NCI-H446 treated with DMSO at 0.1 percent for 48 hours (cell line): ENCODE measurements at places on chromosomes 1 and 21.

- DNase-seq = peak; percentile 69
Observed at GRCh38 chr1:203268901-203269653, 36.2 kb upstream of the BTG2 start.

DNA sequence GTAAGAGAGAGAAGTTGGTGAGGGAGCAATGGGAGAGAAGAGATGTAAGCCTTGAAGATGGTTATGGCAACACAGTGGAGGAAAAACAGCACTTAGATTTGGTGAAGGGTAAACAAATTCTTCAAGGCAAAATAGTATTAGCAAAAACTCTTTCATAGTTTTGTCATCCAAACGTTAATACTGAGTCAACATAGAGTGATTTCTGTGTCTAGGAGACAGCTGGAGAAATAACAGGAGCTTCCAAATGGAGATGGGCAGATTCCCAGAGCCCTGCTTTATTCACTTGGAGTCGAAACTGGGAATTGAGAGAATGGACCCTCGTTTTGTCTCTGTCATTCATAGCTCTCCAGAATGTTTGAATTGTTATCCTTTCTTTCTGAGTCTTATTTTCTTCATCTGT, 68.3 kb downstream of the PLA2G4A start:
- DNase-seq = no peak

DNA sequence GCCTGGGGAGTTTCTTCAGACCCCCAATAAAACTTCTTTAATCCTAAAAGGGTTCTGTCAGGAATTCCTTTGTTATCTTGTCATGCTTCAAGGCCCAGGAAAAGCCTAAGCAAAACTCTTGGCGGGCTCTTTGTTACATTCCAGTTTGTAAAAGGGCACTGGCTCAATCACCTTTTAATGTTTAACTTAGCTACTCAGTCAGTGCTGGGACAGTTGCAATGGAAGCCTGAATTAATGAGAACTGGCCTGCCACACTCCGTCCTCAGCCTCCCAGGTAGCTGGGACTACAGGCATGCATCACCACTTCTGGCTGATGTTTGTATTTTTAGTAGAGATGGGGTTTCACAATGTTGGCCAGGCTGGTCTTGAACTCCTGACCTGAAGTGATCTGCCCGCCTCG, 21.3 kb upstream of the ASB17 start:
- DNase-seq = no peak

- DNase-seq = peak; percentile 61
Observed at GRCh38 chr1:80163686-80164085, 1157.2 kb upstream of the ADGRL4 start.

- peak; percentile 39 for DNase-seq
Observed at GRCh38 chr1:200510228-200510623, 100.4 kb upstream of the ZNF281 start.

GRCh38 chr1:180194546-180195207, 35.4 kb upstream of the LHX4 start:
- no peak for DNase-seq

- DNase-seq = no peak
Observed at GRCh38 chr1:55143684-55144083, 71.5 kb downstream of the USP24 start.

- DNase-seq = no peak
Observed at GRCh38 chr1:109759513-109760334, 4.0 kb downstream of the EPS8L3 start.

GRCh38 chr1:51316113-51316845, 14.1 kb downstream of the TTC39A start:
- no peak for DNase-seq

- DNase-seq = no peak
Observed at GRCh38 chr21:29025328-29025713, 853 bp downstream of the USP16 start.

GRCh38 chr1:221032637-221033280, 153.5 kb downstream of the HLX start:
- DNase-seq = no peak

DNA sequence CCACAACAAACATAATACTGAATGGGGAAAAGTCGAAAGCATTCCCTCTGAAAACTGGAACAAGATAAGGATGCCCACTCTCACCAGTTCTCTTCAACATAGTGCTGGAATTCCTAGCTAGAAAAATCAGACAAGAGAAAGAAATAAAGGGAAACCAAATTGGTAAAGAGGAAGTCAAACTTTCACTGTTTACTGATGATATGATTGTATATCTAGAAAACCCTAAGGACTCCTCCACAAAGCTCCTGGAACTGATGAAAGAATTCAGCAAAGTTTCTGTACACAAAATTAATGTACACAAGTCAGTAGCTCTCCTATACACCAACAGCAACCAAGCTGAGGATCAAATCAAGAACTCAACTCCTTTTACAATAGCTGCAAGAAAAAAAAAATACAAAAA, 6.9 kb upstream of the F13B start:
- no peak for DNase-seq

DNA sequence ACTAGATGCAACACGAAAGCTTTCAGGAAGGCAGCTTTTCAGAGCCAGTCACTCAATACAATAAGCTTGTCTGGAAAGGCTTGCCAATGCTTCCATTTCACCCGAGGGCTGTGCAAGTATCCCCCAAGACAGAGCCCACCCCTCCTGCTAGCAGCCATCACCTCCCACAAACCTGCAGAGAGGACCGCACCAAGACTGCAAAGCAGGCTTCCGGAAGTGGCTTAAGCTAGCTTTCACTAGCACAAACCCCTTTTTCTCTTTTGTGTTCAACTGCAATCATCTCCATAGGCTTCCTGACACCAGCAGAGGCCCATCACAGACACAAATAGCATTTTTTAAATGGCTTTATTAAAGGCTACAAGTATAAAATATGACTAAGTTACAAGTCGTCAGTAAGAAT, 31.5 kb downstream of the C1orf198 start:
- no peak for DNase-seq

DNA sequence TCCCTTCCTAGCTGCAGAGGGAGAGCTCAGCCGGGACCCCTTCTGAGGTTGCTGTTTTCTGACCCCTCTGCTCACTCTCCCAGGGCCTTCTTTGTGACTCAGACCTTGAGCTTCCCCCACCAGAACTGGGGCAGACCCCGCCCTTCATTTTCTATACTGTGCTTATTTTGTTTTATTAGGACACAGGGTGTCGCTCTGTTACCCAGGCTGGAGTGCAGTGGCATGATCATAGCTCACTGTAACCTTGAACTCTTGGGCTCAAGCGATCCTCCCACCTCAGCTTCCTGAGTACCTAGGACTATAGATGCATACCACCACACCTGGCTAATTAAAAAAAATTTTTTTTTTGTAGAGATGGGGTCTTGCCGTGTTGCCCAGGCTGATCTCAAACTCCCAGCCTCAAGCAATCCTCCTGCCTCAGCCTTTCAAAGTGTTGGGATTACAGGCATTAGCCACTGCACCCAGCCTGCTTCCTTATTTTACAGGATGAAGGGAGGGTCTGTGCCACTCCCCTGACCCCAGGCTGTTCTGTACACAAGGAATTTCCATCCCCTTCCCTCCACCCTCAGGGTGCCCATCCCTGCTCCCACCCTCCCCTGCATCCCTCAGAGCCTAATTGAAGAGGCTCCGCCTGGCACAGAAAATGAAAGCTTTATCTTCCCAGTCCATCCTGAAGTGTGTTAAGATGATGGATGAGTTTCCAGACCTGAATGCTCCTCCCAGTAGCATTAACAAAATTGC, 195.2 kb upstream of the POU3F1 start:
- DNase-seq = no peak

GRCh38 chr21:41280115-41280919, 36.3 kb upstream of the FAM3B start:
- no peak for DNase-seq

- no peak for DNase-seq
Observed at GRCh38 chr1:70887936-70888335, 159.7 kb downstream of the PTGER3 start.

- DNase-seq = no peak
Observed at GRCh38 chr1:204265665-204266064, 51.9 kb upstream of the GOLT1A start.

GRCh38 chr1:92901699-92902405, 59.4 kb downstream of the DIPK1A start:
- DNase-seq = no peak

GRCh38 chr1:30064547-30064946, 658.8 kb downstream of the MATN1 start:
- DNase-seq = no peak

DNA sequence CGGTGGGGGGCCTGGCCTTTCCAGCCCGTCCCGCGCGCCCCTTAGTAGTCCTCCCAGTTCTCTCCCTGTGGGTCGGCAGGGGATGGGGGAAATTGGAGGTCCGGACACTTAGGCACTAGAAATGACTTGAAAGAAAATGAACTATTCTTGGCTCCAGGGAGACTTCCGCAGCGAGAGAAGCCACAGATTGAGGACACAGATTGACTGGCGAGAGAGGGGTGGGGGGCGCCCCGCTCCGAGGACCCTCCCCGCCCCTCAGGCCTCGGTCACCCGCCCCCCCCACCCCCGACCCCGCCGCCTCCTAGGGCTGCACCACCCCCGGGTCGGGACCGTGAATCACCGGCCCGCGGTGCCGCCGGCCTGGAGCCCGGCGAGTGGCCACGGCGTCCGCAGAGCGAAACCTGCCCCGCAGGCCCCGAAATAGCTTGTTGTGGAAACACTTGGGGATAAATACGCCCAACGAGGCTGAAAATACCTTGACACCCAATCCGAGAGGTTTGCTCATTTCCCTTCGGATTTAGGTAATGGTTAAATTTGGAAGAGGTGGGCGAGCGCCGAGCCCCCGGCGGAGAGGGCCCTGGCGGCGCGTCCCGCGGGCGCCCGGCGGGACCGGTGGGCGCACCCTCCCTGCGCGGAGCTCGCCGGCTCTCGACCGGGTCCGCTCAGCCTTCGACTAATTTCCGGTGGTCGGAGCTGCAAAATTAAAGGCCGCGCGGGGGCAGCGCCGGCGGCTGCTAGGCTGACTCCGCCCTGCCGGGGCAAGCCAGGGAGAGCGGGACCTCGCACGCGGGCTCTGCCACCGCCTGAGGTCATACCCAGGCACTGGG, at the start of gene GFI1:
TSS of gene GFI1 (minus strand) at position 675 of the 827 bp plus-strand sequence. CDS start 3,438 bp downstream, outside the sequence.
- DNase-seq = no peak

DNA sequence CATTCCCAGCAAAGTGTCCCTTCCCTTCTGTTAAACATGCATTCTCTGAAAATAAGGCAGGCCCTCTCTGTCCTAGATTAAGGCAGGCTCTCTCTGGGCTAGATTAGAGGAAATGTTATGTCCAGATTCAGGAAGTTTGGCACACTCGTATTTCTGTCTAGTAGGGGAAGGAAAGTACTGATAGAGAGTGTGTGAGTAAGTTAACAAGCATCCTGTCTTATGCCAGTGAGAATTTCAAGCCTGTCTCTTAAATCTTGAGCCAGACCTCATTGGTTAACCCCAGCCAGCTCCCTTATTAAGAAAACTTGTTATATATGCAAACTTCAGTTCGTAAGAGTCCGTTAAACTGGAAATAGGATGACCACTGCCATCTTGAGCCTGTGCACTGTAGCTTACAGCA, 31.6 kb downstream of the IGSF5 start:
- no peak for DNase-seq

- DNase-seq = no peak
Observed at GRCh38 chr1:22239378-22239777, 96.5 kb upstream of the WNT4 start.

DNA sequence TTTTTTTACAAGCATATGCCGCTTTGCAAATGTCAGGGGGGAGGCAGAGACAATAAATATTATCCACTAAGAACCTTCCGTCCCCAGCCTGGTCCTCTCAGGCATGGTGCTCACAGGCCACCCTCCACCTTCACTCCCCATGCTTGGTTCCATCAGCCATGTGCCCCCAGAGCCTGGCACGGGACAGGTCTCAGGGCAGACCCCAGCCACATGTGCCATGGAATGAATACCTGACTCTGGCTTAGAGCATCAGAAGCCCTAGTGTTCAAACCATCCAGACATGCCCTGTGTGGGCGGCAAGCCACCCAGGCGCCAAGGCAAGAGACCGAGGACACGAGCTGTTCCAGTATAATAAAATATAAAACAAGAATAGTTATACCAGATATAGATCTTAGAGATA, 5.4 kb downstream of the LSS start:
- DNase-seq = no peak

- DNase-seq = no peak
Observed at GRCh38 chr1:212565079-212565478, 43.5 kb upstream of the ATF3 start.

DNA sequence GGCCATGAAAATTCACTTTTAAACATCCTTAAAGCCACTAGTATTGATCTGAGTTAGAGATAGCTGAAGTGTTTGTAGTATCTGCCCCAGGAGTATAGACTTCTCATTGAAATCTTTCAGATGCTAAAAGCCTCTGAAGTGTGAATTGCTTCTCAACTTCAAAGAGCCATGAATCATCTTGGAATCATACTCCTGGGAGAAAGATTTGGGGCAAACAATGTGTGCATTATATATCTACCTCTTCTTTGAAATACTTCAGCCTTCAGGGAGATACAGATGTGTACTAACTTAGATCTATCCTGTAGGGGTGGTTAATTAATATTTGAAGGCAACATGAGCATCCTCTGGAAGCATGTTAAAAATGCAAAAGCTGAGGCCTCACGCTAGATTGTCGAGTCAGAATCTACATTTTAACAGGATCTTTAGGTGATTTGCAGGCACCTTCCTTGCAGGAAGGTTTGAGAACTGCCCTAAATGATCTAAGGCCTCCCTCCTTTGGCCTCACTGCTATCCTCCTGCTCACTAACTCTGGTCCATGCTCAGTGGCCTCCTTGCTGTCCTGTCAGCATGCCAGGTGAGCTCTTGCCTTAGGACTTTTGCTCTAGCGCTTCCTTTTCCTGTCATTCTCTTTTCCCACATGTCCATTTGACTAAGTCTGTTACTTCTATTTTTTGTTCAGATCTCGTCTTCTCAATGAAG, 6.0 kb upstream of the SCYL3 start:
- DNase-seq = no peak

- no peak for DNase-seq
Observed at GRCh38 chr1:40704817-40705733, 13.6 kb downstream of the NFYC start.

GRCh38 chr1:85085417-85085816, 37.1 kb upstream of the MCOLN3 start:
- no peak for DNase-seq

DNA sequence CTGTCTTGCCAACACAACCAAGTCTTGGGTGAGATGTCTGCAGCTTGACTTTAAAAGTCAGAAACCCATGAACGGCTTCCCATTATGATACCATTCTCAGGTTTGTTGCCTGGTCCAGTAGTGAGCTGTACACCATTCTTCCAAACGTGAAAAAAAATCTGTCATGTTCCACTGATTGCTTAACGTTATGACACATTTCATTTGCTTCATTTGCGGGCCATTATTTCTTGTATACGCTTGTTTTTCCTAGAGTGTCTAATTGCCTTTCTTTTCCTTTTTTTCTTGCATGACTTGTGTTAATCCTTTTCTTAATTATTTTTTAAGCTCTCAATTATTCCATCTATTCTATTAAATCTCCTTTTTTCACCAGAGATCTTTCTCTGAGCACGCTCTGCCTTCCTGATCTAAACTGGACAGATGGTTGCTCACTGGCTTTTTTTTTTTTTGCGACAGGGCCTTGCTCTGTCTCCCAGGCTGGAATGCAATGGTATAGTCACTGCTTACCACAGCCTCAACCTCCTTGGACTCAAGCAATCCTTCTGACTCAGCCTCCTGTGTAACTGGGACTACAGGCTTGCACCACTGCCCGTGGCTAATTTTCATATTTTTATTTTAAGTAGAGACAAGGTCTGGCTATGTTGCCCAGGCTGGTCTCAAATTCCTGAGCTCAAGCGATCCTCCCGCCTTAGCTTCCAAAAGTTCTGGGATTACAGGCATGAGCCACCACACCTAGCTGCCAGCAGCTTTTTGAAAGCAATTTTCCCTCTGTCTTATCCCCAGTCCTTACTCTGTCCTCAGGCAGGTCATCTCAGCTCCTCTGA, 31.7 kb upstream of the CAMTA1 start:
- no peak for DNase-seq
